ENCODE measurements at places on chromosomes 5 and 9.

- peak; percentile 49 for DNase-seq
These were observed 55.1 kb downstream of the ABCA1 start for GRCh38 chr9:104872656-104873488.

GRCh38 chr5:177471610-177472356, 1.7 kb downstream of the DBN1 start:
- no peak for DNase-seq

GRCh38 chr9:71105192-71105591, 16.2 kb downstream of the TRPM3 start:
- no peak for DNase-seq

- DNase-seq, result no peak
These were observed 51.5 kb upstream of the ATP10B start for GRCh38 chr5:160903551-160903950.

- peak; percentile 14 for DNase-seq
These were observed 48.4 kb downstream of the EXOSC2 start for GRCh38 chr9:130741831-130742449.

All from AG09309 (cell line).